Urothelium cell line (cell line): ENCODE measurements at places on chromosomes 2 and 18.

GRCh38 chr2:170148161-170148560 is 29.8 kb upstream of the MYO3B start:
- DNase-seq, result no peak

DNA sequence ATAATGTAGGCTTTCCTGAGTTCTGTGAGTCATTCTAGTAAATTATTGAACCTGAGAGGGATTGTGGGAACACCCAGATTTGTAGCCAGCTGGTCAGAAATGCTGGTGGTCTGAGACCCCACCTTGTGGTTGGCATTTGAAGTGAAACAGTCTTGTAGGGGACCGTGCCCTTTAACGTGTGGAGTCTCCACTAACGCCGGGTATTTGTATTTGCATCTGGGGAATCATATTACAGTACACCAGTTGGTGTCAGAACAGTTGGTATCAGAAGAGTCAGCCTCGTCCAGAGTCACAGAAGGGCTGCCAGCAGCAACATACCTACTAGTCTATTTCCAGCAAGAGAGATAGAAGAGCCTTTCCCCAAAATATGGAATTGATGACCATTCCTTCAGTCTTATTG is 38.3 kb upstream of the PTPN4 start:
- DNase-seq, result no peak

DNA sequence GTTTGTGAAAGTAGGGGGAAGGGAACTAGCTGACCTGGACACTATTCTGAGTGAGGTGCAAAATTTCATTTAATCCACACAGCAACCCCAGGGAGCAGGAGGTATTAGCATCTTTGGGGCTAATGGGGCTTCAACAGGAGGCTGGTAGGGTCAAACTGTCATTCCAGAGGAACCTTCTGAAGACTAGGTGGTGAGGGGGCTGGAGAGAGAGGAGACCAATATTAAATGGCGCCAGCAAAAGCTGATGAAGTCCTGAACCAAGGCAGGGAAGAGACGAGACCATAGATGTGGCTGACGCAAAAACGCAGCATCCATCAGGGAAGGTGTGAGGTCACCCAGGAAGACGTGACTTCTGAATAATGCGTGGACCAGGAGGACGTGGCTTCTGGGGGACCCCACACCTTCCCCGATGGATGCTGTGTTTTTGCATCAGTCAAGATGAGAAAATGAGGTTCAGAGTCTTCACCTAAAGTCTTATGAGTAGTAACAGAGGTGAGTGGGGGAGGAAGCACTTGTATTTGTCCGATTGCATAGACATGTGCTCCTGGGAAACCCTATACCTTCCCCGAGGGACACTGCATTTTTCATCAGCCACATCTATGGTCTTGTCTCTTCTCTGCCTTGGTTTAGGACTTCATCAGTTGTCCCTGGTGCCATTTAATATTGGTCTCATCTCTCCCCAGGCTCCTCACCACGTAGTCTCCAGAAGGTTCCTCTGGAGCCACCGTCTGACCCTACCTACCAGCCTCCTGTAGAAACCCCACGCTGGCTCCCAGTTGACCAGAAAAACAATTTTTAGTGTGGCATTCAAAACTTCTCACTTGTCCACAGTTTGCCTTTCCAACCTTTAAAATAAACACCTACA is 188.6 kb downstream of the MYCN start:
- no peak for DNase-seq

DNA sequence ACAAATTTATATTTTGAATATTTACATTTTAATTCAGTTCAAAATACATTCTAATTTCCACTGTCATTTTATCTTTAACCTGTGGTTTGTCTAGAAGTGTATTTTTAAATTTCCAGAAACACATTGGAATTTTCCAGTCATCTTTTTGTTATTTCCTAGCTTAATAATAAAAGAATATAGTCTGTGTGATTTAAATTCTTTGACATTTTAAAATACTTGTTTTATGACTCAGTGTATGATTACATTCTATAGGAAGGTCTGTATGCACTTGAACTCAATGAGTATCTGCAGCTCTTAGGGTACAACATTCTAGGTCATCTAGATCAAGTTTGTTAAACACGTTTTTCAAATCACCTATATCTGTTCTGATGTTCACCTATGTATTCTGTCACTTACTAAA is 88.3 kb upstream of the MBOAT2 start:
- no peak for DNase-seq

- no peak for DNase-seq
Observed at GRCh38 chr2:241846406-241846805, 12.3 kb downstream of the PDCD1 start.

- DNase-seq, result no peak
Observed at GRCh38 chr2:71940695-71941094, 207.0 kb downstream of the CYP26B1 start.

DNA sequence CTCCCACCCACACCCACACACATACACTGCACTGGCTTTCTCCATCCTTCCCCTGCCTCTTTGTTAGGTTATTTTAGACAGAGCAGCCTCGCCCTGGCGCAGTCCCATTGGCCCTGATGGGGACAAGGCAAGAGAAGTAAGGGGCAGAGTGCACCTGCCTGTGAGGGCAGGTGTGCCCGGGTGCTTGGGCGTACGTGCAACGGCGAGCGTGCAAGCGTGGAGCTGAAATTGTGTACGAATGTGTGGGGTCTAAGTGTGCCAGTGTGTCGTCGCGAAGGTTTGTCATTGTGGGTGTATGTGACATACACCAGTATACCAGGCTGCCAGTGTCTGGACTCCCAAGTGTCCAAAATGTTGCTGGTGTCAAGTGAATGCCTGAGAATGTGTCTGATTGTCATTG is 544 bp downstream of the LRATD1 start:
- DNase-seq, result no peak

DNA sequence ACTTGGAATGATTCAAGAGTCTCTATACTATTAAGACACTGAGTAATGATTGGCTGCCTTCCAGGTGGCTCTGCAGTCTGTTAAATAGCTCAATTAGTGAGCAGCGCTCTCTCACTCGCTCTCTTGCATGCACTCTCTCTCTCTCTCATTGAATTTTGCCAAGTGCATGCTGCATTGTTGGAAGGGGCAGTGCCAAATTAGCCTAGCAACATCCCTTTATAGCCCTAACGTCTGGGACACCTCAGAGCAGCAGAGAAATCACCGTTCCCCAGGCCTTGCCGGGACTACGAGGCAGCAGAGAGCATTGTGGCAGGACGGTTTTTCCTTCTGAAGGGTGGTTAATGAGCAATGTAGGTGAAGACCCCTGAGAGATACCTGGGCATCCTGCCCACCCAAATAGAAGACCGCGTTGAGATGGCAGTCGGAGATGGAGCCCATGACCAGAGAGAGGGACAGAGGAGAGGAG is 447.6 kb upstream of the POU3F3 start:
- no peak for DNase-seq

GRCh38 chr2:235333076-235333475 is 160.8 kb upstream of the AGAP1 start:
- DNase-seq, result no peak
